Kidney glomerular epithelial cell (primary cell): ENCODE measurements at places on chromosomes 7 and 10.

DNA sequence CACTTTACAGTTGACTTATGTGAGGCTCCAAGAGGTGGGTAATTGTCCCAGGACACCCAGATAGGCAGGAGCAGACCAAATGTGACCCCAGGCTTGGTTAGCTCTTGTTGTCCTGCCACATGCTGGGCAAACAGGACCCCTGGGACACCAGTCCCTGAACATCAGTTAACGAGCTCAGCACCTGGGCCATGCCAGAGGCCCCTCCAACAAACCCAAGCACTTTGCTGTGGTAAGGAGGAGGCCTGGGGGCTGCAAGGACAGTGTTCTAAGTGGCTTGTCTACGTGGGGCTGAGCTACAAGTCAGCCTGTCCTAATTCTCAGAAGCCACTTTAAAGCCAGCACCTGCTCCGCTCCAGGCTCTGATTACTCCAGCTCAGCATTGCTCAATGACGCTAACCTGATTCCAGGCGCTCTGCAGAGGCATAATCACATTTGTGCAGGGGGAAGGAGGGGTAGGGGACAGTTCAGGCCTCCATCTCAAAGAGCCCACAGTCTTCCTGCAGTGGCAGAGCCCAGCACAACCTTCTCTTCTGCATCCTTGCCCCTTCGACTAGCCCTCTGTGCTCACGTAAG lies 57.2 kb downstream of the DDC start:
- no peak for DNase-seq

DNA sequence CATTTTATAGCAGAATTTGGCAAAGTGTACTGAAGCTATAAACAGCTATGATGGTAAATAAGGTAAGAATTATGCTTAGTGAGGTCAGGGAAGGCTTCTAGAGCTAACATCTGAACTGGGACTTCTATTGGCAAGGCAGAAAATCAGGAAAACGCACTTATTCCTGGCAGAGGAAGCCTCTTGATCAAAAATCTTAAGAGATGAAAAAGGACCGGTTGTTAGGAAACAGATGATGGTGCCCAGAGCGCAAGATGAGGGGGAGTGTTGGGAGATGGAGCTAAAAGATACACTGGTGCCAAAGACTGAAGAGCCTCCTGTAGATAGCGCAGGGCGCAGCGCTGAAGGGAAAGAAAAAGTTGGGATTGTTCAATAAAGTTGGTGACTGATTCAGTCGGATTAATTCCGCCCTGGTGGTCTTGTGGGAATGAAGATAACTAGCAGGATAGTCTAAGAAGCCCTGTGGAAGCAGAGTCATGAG lies 550 bp upstream of the CALU start:
- no peak for DNase-seq

- no peak for DNase-seq
Observed at GRCh38 chr7:29841926-29842701, 35.8 kb downstream of the WIPF3 start.

- no peak for DNase-seq
Observed at GRCh38 chr10:86391986-86392722, 25.6 kb upstream of the GRID1 start.

DNA sequence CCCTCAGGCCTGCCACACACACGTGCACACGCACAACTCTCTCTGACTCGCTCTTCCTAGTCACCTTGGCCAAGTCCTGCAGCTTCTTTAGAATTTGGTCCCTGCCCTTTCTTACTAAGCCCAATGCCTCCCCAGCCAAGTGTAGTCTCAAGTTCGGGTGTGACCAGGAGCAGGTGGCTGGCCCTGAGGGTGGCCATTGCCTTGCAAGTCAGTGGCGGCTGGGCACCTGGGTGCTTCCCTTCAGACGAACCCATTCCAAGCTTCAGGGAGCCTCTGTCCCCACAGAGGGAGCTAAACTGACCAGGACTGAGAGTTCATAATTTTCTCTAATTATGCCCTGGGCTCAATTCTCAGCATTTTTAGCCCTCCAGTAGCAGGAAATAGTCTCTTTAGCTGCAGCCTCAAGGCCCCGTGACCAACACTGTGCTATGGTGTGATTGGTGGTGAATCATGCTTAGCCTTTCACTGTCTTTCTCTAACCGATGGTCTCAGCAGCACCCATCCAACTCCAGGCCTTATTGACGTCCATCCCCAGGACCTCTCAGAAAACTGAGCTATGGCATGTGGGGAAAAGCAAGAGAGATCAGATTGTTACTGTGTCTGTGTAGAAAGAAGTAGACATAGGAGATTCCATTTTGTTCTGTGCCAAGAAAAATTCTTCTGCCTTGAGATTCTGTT lies 34.7 kb upstream of the FXYD4 start:
- DNase-seq = peak; percentile 71

- DNase-seq = no peak
Observed at GRCh38 chr7:49866076-49866735, 92.8 kb downstream of the VWC2 start.

- peak; percentile 15 for DNase-seq
Observed at GRCh38 chr7:27608776-27609495, 53.7 kb downstream of the HIBADH start.

DNA sequence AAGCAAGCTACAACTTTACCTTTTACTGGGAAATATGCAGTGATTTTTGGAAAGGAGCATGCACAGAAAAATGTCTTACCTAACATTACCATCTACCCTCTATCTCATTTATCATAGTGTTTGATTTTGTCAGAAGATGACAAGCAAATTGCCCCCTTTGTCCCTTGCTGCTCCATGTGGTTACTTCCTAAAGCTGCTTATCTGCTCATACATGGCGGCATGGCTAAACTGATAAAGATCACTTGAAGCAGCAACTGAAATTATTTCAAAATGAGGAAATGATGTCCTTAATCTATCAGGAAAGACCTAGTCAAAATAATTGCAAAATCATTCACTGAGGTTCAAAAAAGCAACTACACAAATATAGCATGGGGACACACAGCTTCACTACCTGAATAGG lies 1198.5 kb upstream of the SORCS1 start:
- DNase-seq = no peak
